Posterior cingulate gyrus (tissue), 11 donors: ENCODE measurements at places on chromosomes 13 and 19.

DNA sequence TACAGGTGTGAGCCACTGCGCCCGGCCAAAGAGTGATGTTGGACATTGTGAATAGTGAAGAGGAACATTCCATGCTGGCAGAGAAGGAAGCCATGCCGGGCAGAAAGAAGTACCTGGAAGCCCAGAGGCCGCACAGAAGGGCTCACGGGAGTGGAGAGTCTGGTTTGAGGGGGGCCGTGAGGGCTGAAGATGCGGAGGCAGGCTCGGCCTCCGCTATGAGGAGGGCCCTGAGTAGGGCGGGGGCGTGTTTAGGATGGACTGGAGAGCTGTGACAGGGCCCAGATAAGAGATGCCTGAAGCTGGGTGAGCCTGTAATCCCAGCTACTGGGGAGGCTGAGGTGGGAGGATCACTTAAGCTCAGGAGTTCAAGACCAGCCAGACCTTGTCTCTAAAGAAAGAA, 1.6 kb downstream of the JOSD2 start:
- peak; percentile 43 for DNase-seq

DNA sequence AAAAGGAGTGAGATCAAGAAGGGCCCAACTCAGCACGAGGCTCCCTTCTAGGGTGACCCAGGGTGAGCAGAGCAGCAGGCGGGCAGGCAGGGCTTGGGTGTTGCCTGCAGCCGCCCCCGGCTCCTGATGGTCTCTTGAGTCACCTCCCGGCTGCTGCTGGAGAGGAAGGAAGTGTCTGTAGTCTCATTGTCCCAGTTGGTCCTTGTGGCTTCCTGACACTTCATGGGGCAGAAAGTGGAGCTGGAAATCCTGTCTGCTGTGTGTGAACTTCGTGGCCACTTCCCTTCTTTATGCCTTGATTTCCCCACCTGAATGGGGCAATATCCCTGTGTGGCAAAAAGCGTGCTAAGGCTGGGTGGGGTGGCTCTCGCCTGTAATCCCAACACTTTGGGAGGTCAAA, 2.5 kb downstream of the MAP1S start:
- peak; percentile 32 for DNase-seq

DNA sequence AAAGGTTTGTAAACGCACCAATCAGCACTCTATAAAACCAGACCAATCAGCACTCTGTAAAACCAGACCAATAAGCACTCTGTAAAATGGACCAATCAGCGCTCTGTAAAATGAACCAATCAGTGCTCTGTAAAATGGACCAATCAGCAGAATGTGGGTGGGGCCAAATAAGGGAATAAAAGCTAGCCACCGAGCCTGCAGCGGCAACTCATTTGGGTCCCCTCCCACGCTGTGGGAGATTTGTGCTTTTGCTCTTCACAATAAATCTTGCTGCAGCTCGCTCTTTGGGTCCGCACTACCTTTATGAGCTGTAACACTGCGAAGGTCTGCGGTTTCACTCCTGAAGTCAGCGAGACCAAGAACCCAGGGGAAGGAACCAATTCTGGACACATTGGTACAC, 28.0 kb downstream of the ZNF175 start:
- DNase-seq = no peak

GRCh38 chr19:41682437-41682836, 5.6 kb downstream of the CEACAM7 start:
- no peak for DNase-seq

DNA sequence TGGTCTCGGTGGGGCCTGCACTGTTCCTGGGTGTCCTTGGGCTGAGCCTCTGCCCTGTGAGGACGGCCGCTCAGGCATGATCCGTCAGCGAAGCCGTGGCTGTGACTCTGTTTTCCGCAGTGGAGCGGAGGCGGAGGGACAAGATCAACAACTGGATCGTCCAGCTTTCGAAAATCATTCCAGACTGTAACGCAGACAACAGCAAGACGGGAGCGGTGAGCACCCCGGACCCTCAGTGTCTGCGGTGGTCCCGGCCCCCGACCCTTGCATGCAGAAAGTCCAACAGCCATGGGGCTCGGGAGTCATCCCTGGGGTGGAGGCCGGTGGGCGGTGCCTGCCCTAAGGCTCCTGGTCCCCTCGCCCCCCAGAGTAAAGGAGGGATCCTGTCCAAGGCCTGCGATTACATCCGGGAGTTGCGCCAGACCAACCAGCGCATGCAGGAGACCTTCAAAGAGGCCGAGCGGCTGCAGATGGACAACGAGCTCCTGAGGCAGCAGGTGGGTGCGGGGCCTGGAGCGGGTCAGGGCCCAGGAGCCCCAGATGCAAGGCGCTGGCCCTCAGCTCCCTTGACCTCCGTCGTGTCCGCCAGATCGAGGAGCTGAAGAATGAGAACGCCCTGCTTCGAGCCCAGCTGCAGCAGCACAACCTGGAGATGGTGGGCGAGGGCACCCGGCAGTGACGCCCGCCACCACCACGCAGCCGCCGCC, 3.6 kb upstream of the HAMP start:
- DNase-seq = no peak

DNA sequence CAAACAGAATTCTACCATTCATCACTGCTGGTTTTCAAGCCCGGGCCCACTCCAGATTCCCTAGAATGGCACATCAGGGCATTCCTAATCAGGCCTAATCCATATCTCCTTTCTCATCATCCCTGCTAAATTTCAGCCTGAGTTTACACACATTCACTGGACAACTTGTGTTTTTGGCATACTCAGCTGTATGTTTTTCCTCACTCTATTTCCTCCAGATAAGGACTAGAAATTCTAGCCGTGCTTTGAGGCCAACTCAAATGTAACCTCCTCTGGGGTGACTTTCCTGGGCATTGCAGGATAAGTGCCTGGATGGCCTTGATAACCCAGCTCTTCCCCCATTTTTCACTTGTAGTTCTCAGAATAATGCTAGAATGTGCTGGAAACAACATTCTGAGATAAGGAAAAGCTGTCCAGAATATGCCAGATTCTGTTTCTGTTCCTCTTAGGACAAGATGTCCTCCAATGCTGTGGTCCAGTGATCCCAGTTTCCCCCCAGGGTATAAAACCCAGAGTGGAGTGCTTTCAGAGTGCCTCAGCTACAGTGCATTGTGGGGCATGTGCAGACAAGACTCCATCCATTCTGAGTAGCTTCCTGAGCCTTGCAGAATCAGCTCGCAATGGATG, 66.9 kb upstream of the CLDN10 start:
- DNase-seq = no peak

DNA sequence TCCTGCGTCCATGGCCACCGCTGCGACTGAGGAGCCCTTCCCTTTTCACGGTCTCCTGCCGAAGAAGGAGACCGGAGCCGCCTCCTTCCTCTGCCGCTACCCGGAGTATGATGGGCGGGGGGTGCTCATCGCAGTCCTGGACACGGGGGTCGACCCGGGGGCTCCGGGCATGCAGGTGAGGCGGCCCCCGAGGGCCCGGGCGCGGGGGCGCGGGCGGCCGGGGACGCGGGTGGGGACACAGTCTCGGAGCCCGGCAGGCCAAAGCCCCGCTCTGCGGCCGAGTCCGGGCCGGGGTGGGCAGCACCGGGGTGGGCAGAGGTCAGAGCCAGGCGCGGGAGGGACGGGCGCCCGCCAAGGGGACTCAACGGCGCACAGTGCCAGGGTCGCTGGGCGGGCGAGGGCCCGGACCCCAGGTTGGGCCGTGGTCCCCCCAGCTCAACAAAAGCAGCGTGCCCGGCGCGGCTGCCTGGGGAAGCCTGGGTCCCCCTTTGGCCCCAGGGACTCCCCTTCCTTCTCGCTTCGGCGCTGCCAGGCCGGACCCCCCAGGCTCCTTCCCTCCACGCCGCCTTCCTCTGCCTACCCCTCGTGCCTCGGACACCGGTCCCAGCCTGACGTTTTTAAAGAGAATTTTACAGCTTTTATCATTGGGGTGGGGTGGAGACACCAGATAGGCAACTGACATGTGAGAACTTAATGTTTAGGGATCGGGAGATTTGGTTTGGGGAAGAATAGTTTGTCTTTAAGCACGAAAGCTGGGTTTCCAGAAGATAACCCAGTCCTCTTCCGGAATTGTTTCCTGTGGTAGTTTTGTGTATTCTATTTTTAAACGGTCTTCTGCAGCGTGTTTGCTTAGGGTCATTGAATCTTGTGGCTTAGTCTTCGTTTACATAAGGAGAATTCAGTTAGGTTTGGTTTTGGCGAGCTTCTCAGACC, 509 bp downstream of the TPP2 start:
- no peak for DNase-seq
